ENCODE measurements at places on chromosomes 6 and 20.

- no peak for DNase-seq
Measured at GRCh38 chr20:3765171-3765882, 2.2 kb downstream of the ADISSP start.

DNA sequence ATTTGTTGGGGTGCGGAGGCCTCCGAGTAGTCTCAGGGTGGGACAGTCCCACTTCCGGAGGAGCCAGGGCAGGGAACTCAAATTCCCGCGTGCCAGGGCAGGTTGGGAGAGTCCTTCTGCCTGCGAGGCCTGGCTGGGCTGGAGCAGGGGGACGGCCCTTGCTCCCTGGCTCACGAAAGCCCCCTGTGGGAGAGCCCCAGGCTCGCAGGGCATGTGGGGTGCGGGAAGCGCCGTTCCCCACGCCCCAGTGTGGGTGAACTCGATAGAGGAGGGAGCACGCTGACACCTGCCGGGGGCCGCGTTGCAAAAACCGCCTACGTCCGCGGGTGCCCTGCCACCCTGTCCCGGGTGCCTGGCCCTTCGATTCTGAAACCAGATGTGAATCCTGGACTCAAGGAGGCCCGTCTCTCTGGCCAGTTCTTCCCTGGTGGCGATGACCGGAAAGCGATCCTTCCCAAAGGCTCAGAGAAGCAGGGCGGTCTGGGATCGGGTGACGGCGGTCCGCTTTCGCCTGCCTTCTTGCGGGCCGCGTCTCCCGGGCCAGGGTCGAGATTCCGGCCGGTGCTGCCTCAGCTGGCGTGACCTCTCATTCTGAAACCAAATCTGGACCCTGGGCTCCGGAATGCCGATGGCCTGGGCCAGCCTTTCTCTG is 1846.5 kb upstream of the DEFB115 start:
- no peak for DNase-seq

GRCh38 chr6:34531580-34532201 is 24.4 kb downstream of the SPDEF start:
- DNase-seq: no peak

- no peak for DNase-seq
Measured at GRCh38 chr6:131736003-131736596, 25.3 kb upstream of the CTAGE9 start.

GRCh38 chr20:23445596-23446217 is 6.2 kb downstream of the CSTL1 start:
- DNase-seq: no peak

DNA sequence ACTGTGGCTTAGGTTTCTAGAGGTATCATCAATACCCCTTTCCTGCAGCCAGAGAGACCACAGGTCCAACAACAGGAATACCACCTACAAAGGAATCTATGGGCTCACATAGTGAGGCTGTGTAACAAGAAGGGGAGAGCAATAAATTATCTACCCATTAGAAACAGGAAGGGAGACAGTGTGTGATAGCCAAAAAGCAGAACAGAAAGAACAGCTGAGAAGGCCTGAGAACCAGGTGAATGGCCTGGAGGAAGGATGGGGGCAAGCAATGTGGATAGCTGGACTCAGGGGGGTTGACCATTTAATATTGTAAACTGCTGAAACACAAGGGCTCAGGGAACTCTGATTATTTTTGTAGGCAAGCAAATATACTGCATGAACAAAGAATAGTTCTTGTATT is 628.2 kb downstream of the COL12A1 start:
- DNase-seq: no peak

- DNase-seq: no peak
Measured at GRCh38 chr6:583635-584034, 73.3 kb downstream of the HUS1B start.

DNA sequence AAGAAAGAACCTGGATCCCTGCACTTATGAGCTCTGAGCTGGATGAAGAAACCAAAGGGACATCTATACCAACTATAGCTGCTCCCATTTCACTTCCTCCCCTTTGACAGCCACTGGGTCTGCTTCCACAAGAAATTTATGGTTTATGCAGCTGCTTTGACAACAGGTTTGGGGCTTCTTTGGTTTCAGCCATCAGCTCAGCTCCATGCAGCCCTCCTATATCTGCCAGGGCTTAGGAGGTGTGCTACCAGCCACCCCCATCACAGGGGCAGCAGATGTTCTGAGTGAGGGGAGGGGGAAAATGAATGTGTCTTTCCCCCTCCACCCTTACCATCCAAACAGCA is 29.2 kb upstream of the PKHD1 start:
- no peak for DNase-seq

- DNase-seq: no peak
Measured at GRCh38 chr6:165931675-165932074, 236.0 kb downstream of the TBXT start.

All from NCI-H1105 treated with DMSO at 0.1 percent for 48 hours (cell line).